Stimulated activated CD8-positive, alpha-beta memory T cell treated with anti-CD3 and anti-CD28 coated beads, Interleukin-15, amount 100 ng/mL, for 4 hours (primary cell): ENCODE measurements at places on chromosomes 5 and 9.
A peak's percentile ranks its signal among the peaks of the same experiment; 100 is the strongest.

DNA sequence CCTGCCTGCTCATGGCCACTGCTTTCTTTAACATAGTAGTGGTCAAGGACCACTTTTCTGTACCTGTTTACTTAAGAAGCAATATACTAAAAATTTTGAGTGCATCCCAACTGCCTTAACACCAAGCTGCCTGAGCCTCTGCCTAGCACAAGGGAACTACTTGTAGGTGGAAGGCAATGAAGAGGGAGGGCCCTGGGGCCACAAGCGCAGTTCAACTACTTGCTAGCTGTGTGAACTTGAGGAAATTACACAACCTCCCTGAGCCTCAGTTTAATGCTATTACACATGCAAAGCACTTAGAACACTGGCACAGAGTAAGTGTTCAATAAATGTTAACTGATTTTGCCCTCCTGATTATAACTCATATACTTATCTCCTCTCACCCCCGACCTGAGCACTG is 6.3 kb downstream of the ARL15 start:
- DNase-seq: no peak

- no peak for DNase-seq
Measured at GRCh38 chr5:157294407-157295091, 28.6 kb downstream of the CYFIP2 start.

- no peak for DNase-seq
Measured at GRCh38 chr5:180640861-180641565, 8.4 kb downstream of the FLT4 start.

- no peak for DNase-seq
Measured at GRCh38 chr5:38381361-38381760, 123.0 kb downstream of the EGFLAM start.

- DNase-seq: no peak
Measured at GRCh38 chr9:17137566-17137965, 2.7 kb downstream of the CNTLN start.

GRCh38 chr9:81125446-81126092 is 563.8 kb downstream of the TLE1 start:
- no peak for DNase-seq

DNA sequence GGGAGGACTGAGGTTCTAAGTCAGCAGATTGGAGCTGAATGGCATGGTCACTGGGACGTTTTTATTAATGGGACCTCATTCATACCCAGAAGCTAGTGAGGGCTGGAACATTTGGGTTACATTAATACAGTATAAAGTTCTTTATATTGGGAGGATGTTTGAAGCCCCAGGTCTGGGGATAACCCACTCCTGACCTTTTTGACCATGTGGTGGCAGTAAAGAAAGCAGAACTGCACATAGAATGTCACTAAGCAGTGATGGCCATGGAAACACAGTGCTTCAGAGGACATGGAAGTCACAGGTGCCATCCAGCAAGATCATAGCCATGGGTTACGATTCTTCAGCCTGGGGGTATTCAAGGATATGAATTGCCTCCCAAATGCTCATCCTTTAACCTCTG is 176.0 kb downstream of the ATP10B start:
- no peak for DNase-seq

- DNase-seq: no peak
Measured at GRCh38 chr5:7347377-7347776, 48.6 kb upstream of the ADCY2 start.

- no peak for DNase-seq
Measured at GRCh38 chr9:10054456-10054855, 558.3 kb downstream of the PTPRD start.

- DNase-seq: no peak
Measured at GRCh38 chr5:104170926-104171325, 608.3 kb upstream of the NUDT12 start.

- DNase-seq: no peak
Measured at GRCh38 chr9:121876255-121876654, 216.9 kb downstream of the TTLL11 start.

DNA sequence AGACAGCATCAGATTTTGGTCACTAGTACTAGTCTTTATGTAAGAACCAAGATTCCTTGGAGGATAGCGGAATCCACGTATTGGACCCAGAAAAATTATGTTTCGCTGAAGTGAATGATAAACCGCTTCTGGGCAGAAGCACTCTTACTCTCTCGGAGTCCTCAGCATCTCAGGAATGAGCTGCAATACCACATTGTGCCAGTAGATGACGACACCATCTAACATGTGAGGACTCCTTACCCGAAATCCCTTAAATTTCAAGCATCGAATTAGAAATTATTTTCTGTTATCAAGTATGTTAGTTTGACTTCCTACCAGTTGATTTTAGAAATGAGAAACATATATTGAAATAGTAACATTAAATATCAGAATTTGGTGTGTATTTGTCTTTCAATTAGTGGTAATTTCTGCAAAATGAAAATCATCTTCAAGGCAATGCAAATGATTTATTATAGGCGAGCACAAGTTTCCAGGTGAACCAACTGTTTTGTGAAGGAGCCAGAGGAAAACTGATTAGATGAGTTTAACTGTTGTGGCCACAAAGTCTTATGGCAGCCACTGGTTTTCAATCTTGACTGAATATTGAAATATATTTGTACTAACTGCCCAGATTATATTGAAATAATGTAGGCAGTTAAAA is 66.0 kb upstream of the CAMK4 start:
- peak; percentile 64 for DNase-seq
